ENCODE measurements at places on chromosomes 5 and 9. TPM values are rescaled to one million over a fixed set of nuclear protein-coding genes. Genes with fewer than 3 reads are reported as not detected.

AJM1 gene
- total RNA-seq = 0.51 TPM

ELAVL2 gene
- total RNA-seq = 0.25 TPM

LRRC19 gene
- not detected for total RNA-seq

TAF1L gene
- total RNA-seq = under 0.01 TPM

PCDHB5 gene
- total RNA-seq = 0.51 TPM

DBN1 gene
- 95.9 TPM for total RNA-seq

KIF12 gene
- total RNA-seq = not detected

BBLN gene
- total RNA-seq = 26.3 TPM

SLC1A1 gene
- total RNA-seq = 7.2 TPM

SOHLH1 gene
- total RNA-seq = not detected

LECT2 gene
- not detected for total RNA-seq

SIT1 gene
- not detected for total RNA-seq

ANKRD20A1 gene
- total RNA-seq = 1.2 TPM

ADAMTS6 gene
- 46.5 TPM for total RNA-seq

TMEM252 gene
- not detected for total RNA-seq

NR4A3 gene
- under 0.01 TPM for total RNA-seq

CDKN2B gene
- 9.9 TPM for total RNA-seq

VCAN gene
- 0.25 TPM for total RNA-seq

TBC1D9B gene
- 70.7 TPM for total RNA-seq

NR5A1 gene
- not detected for total RNA-seq

GGTA1 gene
- 13.4 TPM for total RNA-seq

GPR21 gene
- total RNA-seq = 0.39 TPM

CLPTM1L gene
- total RNA-seq = 256 TPM

BAAT gene
- not detected for total RNA-seq

TYRP1 gene
- total RNA-seq = 0.51 TPM

PRR16 gene
- not detected for total RNA-seq

FAM169A gene
- total RNA-seq = 3.9 TPM

FBP2 gene
- total RNA-seq = not detected

HRCT1 gene
- total RNA-seq = 2.6 TPM

PCDHB12 gene
- 0.26 TPM for total RNA-seq

CDC20B gene
- total RNA-seq = not detected

FRMPD1 gene
- not detected for total RNA-seq

BTNL3 gene
- not detected for total RNA-seq

INSL4 gene
- total RNA-seq = not detected

EQTN gene
- total RNA-seq = not detected

CCIN gene
- total RNA-seq = 0.38 TPM

IL7R gene
- 0.25 TPM for total RNA-seq

CXCL14 gene
- under 0.01 TPM for total RNA-seq

IL4 gene
- total RNA-seq = not detected

MEIKIN gene
- total RNA-seq = not detected

MCIDAS gene
- total RNA-seq = not detected

HAVCR1 gene
- not detected for total RNA-seq

Data from dermis microvascular lymphatic vessel endothelial cell (primary cell).